GM12878 (cell line): ENCODE measurements at places on chromosomes 5 and 9.
A peak's percentile ranks its signal among the peaks of the same experiment; 100 is the strongest.

DNA sequence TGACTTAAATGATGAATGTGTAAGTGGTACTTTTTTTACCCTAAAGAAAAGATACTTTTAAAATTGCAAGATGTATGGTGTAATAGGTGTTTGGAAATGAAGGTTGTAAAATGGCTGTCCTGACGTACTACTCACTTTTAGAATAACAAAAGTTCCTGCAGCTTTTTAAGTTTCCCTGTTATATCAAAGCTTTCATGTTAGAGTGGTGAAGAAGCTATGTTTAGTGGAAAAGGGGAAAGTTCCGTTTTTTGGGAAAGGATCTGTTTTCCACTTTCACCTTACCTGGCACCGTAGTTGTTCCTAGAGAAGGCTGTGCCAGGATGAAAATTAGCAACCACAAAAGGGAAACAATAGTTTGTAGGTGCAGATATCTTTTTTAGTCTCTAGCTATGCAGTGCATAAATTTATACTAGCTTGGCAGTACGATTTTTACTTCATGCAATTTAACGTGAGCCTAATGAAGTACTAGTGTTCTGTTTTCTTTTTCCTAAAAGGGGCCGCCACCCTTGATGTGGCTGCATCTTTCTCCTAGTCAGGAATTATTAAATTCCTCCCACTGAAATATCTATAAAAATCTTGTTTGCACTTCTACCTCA is 1.3 kb downstream of the TNPO1 start:
- DNase-seq, result no peak

- DNase-seq, result no peak
These were observed 21.0 kb downstream of the CAMSAP1 start for GRCh38 chr9:135886147-135886981.

DNA sequence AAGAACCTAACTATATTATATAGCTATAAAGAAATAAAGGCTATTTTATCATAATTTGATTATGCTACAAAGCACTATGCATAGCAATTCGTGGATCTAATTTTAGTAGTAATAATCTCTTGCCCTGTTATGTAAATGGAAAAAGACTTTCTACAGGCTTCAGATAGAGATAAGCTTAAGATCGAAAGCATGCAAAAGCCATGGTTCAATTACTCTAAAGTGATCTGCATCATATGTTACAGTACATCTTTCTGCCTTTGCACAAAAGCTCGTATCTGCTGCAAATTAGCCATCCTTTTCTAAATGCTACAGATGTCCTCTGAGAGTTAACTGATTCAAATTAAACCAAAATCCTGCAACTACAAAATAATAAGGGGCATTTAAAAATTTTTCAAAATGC is 234.8 kb upstream of the TMEM161B start:
- DNase-seq, result no peak

DNA sequence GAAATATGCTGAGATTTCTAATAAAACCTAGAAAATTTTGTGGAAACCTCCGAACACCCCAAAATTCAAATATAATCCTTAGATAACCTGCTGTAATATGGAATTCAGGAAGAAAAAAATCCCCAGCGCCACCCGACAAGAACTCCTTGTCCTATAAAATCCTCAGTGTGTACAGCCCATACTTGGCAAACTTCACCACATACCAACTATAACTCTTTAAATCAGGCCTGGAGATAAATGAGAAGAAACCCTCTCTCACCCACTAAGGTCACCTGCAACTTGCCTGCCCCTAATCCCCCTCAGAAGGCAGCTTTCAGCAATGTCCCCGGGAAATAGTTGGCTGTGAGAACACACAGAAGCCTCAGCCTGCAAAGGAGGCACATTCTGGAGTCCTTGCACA is 90.5 kb downstream of the SH3TC2 start:
- DNase-seq, result no peak

DNA sequence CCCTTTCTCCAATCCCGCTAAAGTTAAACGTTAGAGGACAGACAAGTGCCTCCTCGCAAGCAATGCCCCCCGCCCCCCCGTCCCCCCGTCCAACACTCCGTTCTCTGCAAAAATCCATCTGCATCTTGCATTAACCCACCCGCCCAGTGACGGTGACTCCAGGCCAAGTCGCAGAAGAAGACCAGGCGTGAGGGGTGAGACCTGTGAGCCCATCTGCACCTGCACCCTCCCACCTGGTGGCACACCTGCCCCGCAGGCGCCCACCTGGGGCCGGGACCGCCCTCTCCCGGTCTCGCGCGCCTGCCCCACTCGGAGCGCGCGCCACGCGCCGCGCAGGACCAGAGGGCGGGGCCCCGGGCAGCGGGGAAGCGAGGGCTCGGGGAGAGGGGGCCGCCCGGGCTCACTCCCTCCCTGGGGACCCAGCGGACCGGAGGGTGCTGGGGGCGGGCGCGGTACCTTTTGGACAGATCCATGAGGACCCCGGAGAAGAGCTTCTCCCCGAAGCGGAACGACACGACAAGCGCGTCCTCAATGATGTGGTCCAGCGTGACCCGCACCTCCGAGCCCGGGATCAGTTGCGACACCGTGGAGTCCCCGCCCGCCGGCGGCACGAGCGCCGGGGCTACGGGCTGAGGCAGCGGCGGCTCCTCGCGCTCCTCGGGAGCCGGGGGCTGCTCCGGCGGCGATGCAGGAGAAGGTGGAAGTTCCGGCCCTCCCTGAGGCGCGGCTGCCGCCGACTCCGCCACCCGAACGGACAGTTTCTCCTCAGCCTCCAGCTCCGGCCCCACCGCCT is 705 bp downstream of the PWWP2A start:
- DNase-seq, result no peak

DNA sequence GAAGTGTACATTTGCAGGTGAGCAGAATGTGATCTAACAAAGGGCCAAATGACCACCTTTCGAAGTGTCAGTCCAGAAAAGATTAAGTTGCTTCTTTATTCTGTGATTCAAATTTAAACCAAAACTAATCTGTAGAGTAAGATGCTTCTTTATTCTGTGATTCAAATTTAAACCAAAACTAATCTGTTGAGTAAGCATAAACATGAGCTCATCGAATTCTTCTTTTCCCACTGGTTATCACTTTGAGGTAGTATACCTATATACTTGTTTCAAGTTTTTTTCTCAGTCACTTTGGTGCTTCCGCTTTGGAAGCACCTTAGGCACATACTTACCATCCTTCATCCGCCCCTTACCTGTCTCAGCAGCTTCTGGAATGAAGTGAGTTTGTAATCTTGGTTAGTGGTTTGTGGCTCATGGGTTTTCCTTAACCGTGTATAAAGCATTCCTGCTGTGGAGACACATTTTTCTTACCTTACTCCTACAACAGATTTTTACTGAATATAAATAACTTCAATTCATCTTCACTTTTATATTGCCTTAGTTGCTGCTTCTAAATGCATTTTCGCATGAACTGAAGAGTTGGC is 40.7 kb upstream of the CTXN3 start:
- no peak for DNase-seq

GRCh38 chr5:176541338-176542134 is 4.3 kb upstream of the RNF44 start:
- DNase-seq, result no peak

DNA sequence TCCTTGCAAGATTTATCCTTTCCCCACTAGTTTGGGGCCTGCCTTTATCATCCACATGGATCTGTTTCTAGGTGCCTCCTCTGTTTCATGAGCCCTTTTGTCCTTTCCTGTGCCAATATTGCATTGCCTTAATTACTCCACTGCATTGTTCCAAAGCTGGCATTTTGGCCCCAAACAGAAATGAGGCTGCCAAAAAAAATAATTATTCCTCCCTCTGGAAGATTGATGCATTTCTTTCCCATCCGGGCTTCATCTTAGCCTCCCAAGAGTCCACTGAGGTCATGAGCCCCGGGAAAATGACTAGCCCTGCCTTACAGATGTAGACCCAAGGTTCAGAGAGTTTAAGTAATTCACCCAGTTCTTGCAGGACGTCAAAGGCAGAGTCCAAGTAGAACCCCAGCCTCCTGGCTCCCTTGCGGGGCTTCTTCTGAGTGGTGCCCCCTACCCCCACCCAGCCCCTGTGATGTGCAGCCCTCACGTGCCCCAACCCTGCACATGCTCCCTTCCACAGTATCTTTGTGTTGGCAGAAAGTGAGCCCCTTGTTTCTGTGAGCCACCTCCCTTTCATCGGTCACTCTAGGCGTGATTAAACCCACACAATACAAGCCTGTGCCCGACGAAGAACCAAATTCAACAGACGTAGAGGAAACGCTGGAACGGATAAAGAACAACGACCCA is 62.1 kb downstream of the TMOD1 start:
- no peak for DNase-seq

- no peak for DNase-seq
These were observed 64.4 kb downstream of the SUSD1 start for GRCh38 chr9:112110777-112111113.

GRCh38 chr9:131622523-131622922 is 77.2 kb downstream of the PRRT1B start:
- DNase-seq, result peak; percentile 48

GRCh38 chr9:117678871-117679270 is 25.3 kb upstream of the TLR4 start:
- DNase-seq, result no peak

GRCh38 chr9:129934041-129934591 is 98.9 kb downstream of the USP20 start:
- DNase-seq, result no peak

DNA sequence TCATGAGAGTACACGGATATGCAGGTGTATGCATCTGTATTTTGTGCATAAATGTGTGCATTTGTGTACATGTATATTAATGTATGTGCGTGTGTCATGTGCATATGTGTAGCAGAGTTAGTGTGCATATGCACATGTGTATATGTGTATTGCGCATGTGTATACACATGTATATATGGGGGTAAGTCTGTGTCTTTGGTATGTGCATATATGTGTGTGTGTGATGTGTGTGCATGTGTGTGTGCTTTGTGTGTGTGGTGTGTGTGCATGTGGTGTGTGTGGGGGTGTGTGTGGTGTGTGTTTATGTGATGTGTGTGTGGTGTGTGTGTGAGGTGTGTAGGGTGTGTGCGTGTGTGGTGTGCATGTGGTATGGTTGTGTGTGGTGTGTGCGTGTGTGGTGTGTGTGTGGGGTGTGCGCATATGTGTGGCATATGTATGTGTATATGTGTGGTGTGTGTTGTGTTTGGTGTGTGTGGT is 13.1 kb upstream of the CTSL start:
- DNase-seq, result no peak

DNA sequence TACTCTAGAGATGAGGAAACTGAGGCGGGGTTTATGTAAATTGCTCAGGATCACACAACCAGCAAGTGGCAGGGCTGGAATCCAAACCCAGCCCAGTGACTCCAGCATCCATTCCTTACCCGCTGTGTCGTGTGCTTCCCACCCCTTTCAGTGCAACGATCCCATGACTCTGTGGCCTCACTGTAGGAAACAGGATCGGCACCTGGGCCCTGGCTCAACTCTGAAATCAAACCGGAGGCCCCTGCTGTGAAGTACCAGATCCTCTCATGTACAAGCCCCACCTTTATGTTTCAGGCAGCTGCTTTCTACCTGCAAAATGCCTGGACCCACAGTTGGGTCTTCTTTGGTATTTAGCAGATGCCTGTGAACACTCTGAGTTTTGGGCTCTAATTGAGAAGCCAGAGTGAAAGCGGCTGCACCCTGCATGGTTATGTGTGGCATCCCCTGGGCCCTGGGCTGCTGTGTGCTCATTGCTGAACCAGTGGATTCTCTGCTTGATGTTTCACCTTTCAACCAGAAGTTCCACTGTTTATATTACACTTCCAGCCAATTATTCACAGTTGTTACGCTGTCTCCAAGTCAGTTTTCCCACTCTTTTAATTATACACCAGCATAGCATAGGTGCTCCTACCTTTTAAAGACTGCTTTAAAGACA is 36.7 kb downstream of the ABLIM3 start:
- no peak for DNase-seq

DNA sequence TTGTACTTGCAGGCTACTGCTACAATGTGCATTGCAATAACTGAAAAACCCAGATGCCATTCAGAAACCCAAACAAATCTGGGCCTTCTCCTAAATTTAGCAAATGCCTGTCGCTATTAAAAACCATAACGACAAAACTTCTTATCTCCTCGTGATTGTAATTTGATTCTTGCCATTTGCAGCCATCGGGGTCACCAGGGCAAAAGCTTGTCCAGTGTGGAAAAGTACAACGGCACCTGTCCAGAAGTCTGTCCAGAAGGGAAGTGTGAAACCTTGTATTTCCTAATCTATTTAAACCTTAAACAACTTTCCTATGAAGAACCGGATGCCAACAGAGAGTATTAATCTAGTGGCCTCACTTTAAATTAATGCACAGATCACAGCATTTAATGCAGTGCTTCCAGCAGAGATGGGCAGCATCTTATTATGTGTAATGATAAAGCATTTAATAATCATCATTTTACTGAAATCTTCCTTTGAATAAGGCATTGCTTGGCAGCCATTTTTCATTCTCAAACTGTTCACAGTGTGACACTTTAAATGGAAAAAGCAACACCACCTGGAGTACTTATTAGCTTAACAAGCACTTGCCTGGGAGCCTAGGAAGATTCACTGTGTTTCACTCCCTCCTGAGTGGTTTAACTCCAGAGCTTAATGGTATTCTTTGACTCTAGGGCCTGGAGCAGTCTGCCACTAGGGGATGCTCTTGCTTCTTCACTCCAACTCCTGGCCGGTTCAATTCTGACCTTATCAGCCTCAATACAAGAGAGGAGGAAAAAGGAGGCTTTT is 4.9 kb upstream of the C7 start:
- peak; percentile 15 for DNase-seq

- DNase-seq, result no peak
These were observed 135.2 kb upstream of the CLINT1 start for GRCh38 chr5:157993986-157994691.

- no peak for DNase-seq
These were observed 34.2 kb upstream of the CDC42SE2 start for GRCh38 chr5:131229623-131230022.

GRCh38 chr9:129627556-129628440 is 1.8 kb downstream of the NTMT1 start:
- DNase-seq, result no peak

DNA sequence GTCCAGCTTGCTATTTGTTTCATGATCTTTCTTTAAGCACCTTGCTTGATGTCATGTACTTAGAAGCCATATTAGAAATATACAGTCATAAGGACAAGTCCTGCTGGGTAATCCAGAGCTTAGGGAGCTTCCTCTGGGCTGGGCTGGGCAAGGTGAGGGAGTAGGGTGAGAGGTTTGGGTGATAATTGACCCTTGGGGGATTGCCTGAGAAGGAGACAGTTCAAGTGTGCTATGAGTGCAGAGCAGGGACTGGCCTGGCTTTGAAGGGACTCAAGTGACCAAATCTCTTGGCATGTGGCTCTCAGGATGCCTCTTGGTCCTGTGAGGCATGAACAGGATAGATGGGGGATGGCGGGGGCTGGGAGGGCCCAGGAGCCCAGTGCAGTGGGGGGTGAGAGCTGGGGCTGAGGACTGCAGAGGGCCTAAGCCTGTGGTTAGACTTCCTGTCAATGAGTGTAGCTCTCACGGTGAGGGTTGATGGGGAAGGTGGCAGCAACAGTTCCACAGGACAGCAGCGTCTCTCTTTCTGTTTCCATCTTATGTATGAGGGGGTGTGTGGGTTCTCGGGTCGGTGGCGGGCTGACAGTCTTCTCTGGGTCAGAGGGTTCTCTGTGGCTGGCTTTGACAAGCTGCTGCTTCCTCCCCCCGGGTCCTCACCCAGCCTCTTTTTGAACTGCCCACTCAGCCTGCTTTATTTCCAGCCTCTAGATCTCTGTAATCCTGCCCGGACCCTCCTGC is 53.5 kb downstream of the RGS3 start:
- peak; percentile 98 for DNase-seq

- DNase-seq, result no peak
These were observed 15.5 kb downstream of the CSF1R start for GRCh38 chr5:150070821-150071220.

- DNase-seq, result no peak
These were observed 31.0 kb downstream of the ABLIM3 start for GRCh38 chr5:149172261-149172660.

- DNase-seq, result no peak
These were observed 31.0 kb downstream of the PCBD2 start for GRCh38 chr5:134935711-134936602.
